ENCODE measurements at places on chromosomes 3 and 15. TPM values are rescaled to one million over a fixed set of nuclear protein-coding genes. Genes with fewer than 3 reads are reported as not detected.

Gene DPPA2
- 0.36 TPM for total RNA-seq

Gene ANKRD63
- 1.5 TPM for total RNA-seq

Gene SEMA6D
- total RNA-seq = 22.2 TPM

Gene TPRG1
- total RNA-seq = 24.2 TPM

Gene GCSAM
- not detected for total RNA-seq

Gene COPB2
- 164 TPM for total RNA-seq

Gene SLC9A9
- 0.50 TPM for total RNA-seq

Gene PARP15
- total RNA-seq = 0.29 TPM

Gene TTLL13
- 0.58 TPM for total RNA-seq

Gene LCTL
- not detected for total RNA-seq
